ENCODE measurements at places on chromosomes 7 and 10. TPM values are rescaled to one million over a fixed set of nuclear protein-coding genes. Genes with fewer than 3 reads are reported as not detected.

The STRIP2 gene
- polyA plus RNA-seq, result 2.0 TPM

The NANOS1 gene
- 1.9 TPM for polyA plus RNA-seq

DNA sequence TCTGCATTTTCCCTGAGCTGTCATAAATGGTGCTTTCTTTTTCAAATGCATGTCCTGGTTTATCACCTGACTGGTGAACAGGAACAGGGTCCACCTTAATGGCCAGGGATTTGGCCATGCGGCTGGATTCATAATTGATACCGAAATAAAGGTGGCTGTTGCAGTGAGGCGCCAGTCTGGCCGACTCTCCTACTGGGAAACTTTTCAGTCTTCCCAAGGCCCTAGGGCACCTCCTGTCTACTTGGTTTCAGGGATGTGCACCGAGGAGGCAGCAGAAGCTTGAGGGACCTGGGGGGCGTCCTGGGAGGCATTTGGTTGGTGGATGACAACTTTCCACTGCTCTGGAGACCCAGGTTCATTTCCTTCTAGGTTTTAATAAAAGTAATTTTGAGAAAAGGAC is 46.4 kb upstream of the FIGNL1 start:
- no peaks in the 10 kb centered on the region for H3K27me3 ChIP-seq
- peaks cover 28% of the 10 kb centered on the region for H3K36me3 ChIP-seq
- H3K4me3 ChIP-seq, result no peak overlapping the region
- peak overlapping the region; percentile 85 for H3K27ac ChIP-seq
- peaks cover 22% of the 10 kb centered on the region for H3K4me1 ChIP-seq

GRCh38 chr7:49520951-49521350 is 252.5 kb upstream of the VWC2 start:
- H3K27me3 ChIP-seq, result no peaks in the 10 kb centered on the region
- H3K4me3 ChIP-seq, result no peak overlapping the region
- DNase-seq, result no peak
- no peaks in the 10 kb centered on the region for H3K36me3 ChIP-seq
- no peaks in the 10 kb centered on the region for H3K4me1 ChIP-seq
- H3K27ac ChIP-seq, result no peak overlapping the region

DNA sequence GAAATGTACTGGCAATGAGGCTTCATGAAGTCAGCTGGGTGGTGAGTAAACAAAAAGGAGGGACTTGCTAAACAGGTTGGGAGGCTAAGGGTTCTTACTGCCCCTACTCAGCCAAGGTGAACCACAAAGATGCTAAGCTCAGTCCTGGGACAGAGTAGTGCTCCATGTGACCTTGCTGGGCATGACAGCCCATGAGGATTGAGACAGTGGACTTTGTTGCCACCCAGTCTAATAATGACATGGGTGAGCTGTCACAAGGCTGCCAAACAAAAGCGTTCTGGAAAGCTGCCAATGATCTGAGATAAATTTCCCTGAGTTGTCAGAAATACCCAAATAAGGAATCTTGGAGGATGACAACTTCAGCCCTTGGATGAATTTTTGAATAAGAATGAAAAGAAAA is 75.2 kb downstream of the CLEC2L start:
- peaks cover 70% of the 10 kb centered on the region for H3K36me3 ChIP-seq
- no peak overlapping the region for H3K4me3 ChIP-seq
- H3K4me1 ChIP-seq, result no peaks in the 10 kb centered on the region
- DNase-seq, result peak; percentile 6
- no peaks in the 10 kb centered on the region for H3K27me3 ChIP-seq
